Stimulated activated CD8-positive, alpha-beta memory T cell treated with anti-CD3 and anti-CD28 coated beads, Interleukin-2, amount 100 ng/mL, for 48 hours (primary cell): ENCODE measurements at places on chromosomes 16 and 17.

- no peak for DNase-seq
Measured at GRCh38 chr17:11917415-11917814, 79.9 kb downstream of the ZNF18 start.

GRCh38 chr16:89843409-89844350 lies 15.4 kb downstream of the SPIRE2 start:
- no peak for DNase-seq

DNA sequence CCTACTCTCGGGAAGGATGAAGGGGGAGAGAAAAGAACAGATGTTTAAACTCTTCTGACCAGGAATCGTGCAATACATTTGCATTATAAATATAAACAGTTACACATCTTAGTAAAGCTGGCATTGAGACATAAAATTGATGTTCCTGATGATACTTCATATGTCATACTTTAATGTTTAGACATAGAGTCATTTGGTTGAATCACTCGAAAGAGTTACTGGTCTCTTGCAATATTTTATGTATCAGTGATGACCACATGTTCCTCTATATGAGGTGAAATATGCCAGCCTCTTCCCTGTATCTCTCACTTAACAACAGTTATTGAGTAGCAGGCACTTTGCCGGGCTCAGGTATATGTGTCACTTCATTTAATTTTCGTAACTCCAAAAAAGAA lies 49.7 kb upstream of the PMFBP1 start:
- no peak for DNase-seq

- DNase-seq: no peak
Measured at GRCh38 chr17:81391293-81391935, 3.8 kb upstream of the BAHCC1 start.

GRCh38 chr16:19857593-19858339 lies 26.9 kb downstream of the GPRC5B start:
- DNase-seq: no peak

DNA sequence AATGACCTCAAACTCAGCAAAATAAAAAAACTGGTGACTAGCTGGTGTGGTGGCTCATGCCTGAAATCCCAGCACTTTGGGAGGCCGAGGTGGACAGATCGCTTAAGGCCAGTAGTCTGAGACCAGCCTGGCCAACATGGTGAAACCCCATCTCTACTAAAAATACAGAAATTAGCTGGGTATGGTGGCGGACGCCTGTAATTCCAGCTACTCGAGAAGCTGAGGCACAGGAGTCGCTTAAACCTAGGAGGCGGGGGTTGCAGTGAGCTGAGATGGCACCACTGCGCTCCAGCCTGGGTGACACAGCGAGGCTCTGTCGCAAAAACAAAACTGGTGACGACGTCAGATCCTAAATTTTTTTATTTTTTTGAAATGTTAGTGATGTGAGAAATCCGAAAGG lies 82.6 kb upstream of the TOB1 start:
- DNase-seq: no peak

- no peak for DNase-seq
Measured at GRCh38 chr16:6749698-6750097, 582.9 kb upstream of the RBFOX1 start.

- DNase-seq: no peak
Measured at GRCh38 chr17:14672830-14673229, 371.9 kb downstream of the HS3ST3B1 start.

DNA sequence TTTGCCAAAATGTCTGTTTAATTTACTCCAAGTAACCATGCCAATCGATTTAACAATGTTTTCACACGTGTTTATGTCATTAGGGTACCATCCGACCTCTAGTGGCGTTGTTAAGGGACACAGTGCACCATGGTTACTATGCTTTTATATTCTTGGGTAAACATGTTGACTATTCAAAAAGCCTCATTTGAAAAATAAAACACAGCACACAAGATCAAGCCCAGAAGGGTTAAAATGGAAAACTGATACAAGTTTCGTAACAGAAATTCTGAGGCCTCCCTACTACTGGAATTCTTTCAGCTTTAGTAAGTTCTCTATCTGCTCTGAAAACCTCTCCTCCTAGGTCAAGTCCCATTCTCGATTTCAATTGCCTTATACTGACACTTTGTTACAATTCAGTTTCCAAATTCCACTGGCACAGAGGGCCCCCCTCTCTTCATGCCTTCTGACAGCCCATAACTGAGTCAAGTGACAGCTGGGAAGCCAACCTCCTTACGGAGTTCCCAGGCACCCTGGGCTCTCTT lies 2.1 kb downstream of the CFAP20 start:
- no peak for DNase-seq

- no peak for DNase-seq
Measured at GRCh38 chr16:57473176-57473840, 10.8 kb downstream of the POLR2C start.
